ENCODE measurements at places on chromosomes 2 and 18.
A peak's percentile ranks its signal among the peaks of the same experiment; 100 is the strongest.

- DNase-seq = no peak
These were observed 229.6 kb downstream of the LOXHD1 start for GRCh38 chr18:46427216-46427995.

- peak; percentile 15 for DNase-seq
These were observed 37.8 kb upstream of the RAB12 start for GRCh38 chr18:8571399-8571798.

DNA sequence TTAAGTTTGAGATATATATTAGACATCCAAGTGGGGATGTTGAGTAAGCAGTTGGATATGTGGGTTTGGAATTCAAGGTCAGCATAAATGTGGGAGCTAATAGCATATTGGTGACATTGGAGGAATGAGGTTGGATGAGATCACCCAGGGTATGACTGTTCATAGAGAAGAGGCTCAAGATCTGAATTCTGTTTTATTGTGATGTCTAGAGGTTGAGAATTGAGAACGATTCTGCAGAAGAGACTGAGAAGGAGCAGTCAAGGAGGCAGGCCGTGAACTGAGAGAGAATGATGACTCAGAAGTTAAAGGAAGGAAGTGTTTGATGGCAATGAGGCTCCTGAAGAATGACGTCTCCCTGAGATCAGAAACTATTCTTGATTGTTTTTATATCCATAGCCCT lies 5.9 kb downstream of the SERPINB11 start:
- DNase-seq = no peak

GRCh38 chr2:74000666-74001065 lies 16.0 kb downstream of the TET3 start:
- DNase-seq = no peak

GRCh38 chr18:69414184-69414583 lies 13.5 kb downstream of the DOK6 start:
- DNase-seq = no peak

- no peak for DNase-seq
These were observed 47.7 kb downstream of the NCOA1 start for GRCh38 chr2:24538720-24539119.

GRCh38 chr18:50372743-50373142 lies 2.1 kb upstream of the SKA1 start:
- no peak for DNase-seq

DNA sequence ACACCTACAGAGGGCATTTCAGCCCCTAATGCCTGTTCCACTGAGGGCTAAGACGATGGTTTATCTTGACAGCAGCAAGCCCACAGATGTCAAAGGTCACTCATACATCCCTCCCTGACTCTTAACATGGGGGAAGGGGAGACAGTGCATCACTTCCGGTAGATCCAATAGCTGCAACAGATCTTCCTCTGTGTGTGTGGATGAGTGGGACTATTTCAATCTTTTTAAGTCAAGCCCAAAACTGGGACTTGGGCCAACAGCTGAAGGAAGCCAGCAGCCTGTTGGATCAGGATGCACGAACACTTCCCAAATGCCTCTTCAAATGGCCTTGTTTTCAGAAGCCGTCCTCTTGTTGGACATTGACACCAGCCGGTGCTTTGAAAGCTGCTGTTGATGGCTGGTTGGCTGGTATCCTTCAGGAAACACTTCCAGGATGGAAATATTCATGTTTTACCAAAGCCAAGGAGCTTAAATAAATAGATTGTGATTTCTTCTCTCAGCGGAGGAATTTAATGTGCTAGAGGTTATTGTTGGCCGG lies 59.2 kb downstream of the IL1R2 start:
- no peak for DNase-seq

- no peak for DNase-seq
These were observed 94.5 kb downstream of the ACKR3 start for GRCh38 chr2:236664136-236664535.

DNA sequence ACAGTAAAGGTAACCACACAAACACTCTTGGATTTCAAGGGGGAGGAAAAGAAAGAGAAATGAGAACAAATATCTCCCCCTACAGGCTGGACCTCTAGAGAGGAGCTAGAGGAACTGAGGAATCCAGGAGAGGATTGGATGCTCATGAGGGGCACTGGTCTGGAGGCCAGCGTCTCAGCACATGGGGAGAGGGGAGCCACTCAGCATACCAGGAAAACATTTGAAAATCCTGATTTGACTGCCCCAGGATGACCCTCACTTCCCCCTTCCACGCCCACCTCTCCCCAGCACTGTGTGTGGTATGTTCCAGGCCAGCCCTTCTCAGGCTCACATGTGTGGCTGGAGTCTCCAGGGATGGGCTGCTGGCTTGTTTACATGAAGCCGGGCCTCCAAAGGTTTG lies 396.8 kb upstream of the ID2 start:
- DNase-seq = peak; percentile 42

- DNase-seq = no peak
These were observed 75.2 kb upstream of the CD28 start for GRCh38 chr2:203631068-203631757.

DNA sequence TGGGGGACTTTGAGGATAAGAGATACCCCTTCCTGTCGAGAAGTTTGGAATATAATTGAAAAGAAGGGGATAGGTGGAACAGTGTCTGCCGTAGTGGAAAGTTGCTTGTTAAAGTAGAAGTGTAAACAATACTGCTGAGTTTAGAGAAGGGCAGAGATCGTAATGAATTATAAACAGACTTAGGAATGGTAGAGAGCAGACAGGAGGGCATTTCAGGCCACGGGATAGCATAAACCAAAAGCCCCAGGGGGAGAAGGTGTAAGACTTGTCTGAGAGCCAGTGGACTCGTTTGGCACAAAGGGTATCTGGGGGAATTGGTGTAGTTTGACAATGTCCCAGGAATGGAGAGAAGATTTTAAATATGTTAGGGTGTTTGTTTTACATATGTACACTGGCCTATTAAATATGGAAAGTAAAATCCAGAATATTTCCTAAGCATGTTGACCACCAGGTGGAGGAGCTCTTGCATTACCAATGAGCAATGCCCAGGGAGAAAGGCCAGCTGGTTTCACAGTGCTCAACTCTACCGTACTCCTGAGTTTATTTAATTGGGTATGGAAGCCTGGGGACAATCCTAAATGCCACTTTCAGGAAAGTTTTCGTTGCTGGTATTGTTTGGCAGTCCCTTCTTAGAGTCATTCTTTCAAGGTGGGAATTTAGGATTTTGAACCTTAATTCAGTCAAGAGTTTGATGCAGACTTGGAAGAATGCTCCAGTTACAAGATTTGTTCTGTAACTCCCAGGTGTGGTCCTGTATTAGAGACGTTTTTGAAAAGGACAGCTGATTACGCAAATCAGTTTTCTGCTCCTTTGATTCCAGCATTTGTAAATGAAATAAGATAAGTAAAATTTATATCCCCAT lies 7.5 kb downstream of the COPS8 start:
- DNase-seq = no peak

DNA sequence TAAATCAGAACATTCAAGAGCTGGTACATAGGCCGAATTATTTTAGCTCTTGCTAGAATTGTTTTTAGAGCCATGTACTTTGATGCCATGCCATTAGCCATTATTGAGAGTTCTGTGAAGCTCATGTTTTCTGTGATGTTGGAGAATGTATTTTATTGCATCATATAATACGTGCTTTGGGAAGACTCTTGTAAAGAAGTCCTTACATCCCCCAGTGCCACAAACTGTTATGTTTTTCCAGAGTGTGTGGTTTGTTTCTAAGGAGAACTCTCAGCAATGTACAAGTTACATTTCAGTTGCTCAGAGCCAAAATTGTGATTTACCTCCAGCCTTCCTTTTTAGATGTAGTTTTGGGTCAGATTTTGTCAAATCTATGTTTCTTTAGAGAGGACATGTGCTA lies 148.6 kb downstream of the HAUS1 start:
- no peak for DNase-seq

- no peak for DNase-seq
These were observed 180.4 kb downstream of the KLHL29 start for GRCh38 chr2:23565374-23565773.

DNA sequence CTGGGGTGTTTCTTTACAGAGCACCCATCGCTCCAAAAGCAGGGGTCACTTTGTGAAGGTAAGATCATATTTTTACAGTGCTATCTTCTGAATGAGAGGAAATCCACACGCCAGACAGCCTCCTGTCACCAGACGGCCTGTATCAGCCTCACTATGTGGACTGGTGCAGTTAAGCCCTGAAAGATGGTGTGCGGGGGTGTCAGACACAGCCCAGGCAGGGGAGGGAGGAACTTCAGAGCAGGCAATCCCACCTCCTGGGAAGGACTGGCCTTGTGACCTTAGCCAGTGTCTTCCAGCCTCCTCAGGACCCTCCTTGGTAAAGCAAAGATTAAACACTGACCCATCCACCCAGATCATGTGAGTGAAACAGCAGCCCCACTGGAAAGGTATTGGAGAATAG lies 249.4 kb upstream of the CTAGE1 start:
- DNase-seq = no peak

GRCh38 chr18:3405713-3406112 lies 44.3 kb upstream of the TGIF1 start:
- DNase-seq = no peak

- no peak for DNase-seq
These were observed 900.7 kb upstream of the SOX11 start for GRCh38 chr2:4791488-4791887.

GRCh38 chr2:18398833-18399232 lies 161.6 kb downstream of the RDH14 start:
- DNase-seq = no peak

DNA sequence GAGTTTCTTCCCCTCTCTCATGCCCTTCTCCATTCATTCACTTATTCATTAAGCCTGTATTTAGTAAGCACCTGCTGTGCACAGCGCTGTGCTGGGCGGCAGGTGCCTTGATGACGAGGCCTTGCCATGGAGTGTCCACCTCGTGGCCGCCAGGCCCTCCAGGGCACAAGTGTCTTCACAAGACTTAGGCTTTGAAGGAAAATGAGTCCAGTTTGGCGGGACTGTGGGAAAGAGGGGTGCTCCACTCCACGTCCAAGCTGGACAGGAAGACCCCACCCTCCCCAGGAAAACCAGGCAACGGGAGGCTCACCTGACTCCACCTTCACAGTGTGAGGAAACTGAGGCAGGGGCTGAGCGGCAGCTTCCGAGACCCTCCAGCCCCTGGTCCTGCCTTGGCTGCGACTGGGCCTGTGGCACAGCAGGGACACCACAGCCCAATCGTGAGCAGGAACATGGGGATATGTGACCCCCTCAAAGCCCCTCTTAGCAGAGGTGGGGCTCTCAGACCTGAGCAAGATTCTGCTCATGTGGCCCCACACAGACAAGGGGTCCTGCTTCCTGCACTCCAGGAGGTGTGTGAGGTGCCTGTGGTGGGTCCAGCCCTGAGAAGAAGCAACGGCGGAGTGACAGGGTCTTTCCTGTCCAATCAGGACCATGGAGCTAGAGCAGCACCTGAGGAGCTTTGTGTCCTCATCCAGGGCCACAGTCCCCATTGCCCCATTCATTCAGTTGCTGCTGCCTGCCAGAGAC lies 110.3 kb upstream of the ODC1 start:
- no peak for DNase-seq

DNA sequence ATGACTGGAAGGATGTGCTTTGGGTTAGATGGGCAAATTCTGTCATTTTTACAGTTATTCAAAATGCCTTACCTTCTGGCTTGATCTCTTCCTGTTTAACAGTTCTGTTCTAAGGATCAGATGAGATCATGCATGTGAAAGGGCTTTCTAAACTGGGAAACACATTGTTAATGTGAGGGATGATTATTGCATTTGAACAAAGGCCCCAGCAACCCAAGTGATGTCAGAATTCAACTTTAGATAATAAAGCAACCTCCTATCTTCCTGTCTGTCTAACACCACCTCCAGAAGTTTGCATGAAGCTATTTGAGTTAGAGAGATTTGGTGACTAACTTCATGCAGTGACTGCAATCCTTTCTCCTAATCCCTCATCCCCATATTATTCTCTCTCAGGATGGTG lies 77.8 kb upstream of the B3GNT2 start:
- no peak for DNase-seq

GRCh38 chr2:224570328-224570993 lies 14.7 kb downstream of the CUL3 start:
- no peak for DNase-seq

- DNase-seq = no peak
These were observed 300.9 kb upstream of the FBXO11 start for GRCh38 chr2:48207201-48207641.

GRCh38 chr2:153808679-153809078 lies 63.0 kb upstream of the GALNT13 start:
- no peak for DNase-seq

- no peak for DNase-seq
These were observed 149.7 kb downstream of the TXNL1 start for GRCh38 chr18:56488739-56489138.

DNA sequence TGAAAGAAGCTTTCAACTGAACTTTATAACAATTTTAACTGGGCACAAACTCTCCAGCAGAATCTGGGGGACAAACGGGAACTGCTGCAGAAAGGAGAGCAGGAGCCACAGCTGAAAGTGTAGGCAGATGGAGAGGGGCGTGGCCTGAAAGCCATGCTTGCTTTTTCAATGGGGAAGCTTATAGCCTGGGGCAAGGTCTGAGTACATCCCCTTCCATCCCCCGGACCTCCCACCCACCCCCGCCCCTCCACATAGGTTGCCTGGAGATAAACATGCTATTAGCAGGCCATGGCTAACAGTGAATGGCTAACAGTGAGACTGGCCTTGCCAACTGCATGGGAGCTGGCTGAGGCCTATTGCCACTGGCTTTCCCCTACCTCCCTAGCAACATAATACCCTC lies 317.9 kb upstream of the TANK start:
- no peak for DNase-seq

DNA sequence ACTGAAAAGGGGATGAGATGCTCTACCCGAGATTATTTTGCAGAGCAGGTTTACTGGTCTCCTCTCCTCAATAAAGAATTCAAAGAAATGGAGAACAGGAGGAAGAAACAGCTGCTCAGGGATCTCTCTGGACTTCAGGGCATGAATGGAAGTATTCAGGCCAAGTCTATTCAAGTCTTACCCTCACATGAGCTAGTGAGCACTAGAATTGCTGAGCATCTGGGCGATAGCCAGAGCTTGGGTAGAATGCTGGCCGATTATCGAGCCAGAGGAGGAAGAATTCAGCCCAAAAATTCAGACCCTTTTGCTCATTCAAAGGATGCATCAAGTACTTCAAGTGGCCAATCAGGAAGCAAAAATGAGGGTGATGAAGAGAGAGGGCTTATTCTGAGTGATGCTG lies 60.0 kb downstream of the PIKFYVE start:
- no peak for DNase-seq

GRCh38 chr2:29475499-29475898 lies 360.3 kb downstream of the CLIP4 start:
- DNase-seq = no peak

DNA sequence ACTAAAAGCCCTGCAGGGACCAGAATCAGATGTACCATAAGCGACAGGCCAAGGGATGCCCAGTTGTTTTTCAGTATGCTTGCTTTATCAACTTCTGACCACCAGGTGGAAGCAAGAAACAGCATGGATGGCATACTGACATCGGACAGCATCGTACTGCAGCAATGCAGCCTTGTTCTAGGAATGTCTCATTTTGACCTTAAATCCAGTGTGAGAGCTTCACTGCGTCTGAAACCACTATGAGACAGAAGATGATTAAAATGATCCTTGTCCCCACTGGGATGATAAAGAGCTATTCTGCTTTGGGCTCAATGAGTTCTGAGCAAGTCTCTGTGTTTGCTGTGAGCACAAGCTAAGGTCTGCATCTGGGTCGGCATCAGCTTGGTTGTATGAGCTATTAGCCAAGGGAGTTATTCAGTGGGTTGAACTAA lies 54.3 kb downstream of the CDK15 start:
- DNase-seq = peak; percentile 61

GRCh38 chr2:237380768-237381167 lies 33.2 kb downstream of the COL6A3 start:
- no peak for DNase-seq

- DNase-seq = no peak
These were observed 20.7 kb upstream of the NT5DC4 start for GRCh38 chr2:112699984-112700667.

Data from iPS DF 19.7 (cell line).